Sigmoid colon (tissue), 7 donors: ENCODE measurements at places on chromosomes 7 and 10. TPM values are rescaled to one million over a fixed set of nuclear protein-coding genes. Genes with fewer than 3 reads are reported as not detected.

The DPYSL4 gene
- total RNA-seq = 0.82 TPM

The PLEKHS1 gene
- not detected for total RNA-seq

The AKR1C8 gene
- not detected for total RNA-seq

The HPSE2 gene
- total RNA-seq = 4.8 TPM

DNA sequence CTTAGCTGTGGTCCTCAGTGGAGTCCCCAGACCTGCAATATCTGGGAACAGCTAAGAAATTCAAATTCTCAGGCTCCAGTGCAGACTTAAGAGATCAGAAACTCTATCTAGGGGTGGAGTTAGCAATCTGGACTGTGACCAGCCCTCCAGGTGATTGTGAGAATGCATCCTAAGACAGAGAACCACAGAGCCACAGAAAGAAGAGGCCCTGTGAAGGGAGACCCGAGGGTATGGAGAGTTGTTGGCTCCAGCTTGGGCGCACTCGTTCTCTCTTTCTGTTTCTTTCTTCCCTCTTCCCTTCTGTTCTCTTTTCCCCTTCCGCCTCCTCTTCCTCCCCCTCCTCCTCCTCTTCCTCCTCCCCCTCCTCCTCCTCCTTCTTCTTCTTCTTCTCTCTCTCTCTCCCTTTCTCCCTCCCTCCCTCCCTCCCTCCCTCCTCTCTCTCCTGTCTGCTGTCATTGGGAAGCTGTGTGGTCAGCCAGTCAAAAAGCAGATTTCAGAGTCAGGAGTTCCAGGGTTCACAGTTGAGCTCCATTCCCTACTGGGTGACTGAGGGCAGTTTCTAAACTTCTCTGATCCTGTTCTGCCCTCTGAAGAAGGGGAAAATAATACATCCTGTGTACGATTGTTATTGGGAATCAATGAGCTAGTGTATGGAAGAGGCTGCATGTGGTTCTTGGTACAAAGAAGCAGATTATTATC is 62.1 kb upstream of the STEAP1B start:
- no peak for DNase-seq

GRCh38 chr10:65040796-65041195 is 1519.6 kb downstream of the REEP3 start:
- DNase-seq = no peak

- no peak for DNase-seq
These were observed 93.5 kb downstream of the WNT2 start for GRCh38 chr7:117229350-117229749.

- DNase-seq = peak; percentile 80
These were observed 817 bp downstream of the MLLT10 start for GRCh38 chr10:21534604-21535493.

- DNase-seq = no peak
These were observed 100.4 kb upstream of the ACBD5 start for GRCh38 chr10:27341001-27341400.

DNA sequence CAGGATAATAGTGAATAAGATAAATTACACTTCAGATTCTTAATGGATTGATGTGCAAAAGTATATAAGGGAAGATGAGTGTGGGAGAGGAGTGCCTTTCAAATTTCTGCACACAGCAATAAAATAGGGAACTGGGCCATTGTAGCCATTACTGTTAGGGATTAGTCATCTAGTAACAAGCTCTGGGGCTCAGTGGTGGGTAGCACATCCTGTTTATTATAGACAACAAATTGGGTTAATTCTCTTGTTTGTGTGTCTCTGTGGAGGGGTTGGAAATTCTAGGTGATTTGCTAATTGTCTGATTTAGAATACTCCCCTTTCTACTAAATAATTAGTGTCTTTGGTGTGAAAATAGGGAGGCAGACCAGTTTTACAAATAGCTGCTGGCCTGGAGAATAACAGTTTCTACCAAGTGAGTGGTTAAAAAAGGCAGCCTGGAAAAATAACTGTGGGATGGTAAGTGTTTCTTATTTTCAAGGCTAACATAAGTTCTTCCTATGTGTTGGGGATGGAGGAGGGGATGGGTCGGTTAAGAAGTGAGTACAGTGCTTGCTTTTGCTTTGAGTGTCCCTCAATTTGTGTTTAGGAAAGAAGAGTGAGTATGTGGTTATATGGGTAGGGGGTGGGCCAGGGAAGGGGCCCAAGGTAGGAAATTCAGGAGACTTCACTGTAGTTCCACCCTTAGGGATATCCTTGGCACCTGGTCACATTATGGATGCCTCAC is 43.3 kb upstream of the TMEM248 start:
- no peak for DNase-seq

GRCh38 chr7:157928171-157928794 is 591.5 kb downstream of the DNAJB6 start:
- no peak for DNase-seq

DNA sequence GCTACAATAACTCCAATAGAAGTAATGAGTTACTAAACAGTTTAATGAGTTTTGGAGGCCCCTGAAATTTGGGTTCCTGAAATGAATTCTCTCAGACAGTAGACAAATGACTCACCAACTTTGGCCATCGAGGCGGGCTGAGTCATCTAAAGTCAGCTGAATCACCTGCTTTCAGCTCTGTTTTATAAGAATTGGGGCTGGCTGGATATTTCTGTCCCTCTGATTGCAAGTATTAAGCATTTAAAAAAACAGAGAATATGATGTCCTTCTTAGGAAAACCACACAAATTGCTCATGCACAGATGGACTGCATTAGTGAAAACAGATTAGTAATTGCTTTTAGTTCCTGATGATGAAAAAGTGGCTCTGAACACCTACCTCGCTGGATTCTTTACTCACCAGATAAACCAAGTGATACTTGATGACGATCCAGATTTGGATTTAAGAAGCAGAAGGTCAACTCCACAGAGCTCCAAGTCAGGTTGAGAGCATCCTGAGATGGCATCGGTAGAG is 59.1 kb downstream of the ZNF365 start:
- DNase-seq = peak; percentile 84

GRCh38 chr7:122983261-122983660 is 12.2 kb downstream of the TAS2R16 start:
- DNase-seq = no peak

DNA sequence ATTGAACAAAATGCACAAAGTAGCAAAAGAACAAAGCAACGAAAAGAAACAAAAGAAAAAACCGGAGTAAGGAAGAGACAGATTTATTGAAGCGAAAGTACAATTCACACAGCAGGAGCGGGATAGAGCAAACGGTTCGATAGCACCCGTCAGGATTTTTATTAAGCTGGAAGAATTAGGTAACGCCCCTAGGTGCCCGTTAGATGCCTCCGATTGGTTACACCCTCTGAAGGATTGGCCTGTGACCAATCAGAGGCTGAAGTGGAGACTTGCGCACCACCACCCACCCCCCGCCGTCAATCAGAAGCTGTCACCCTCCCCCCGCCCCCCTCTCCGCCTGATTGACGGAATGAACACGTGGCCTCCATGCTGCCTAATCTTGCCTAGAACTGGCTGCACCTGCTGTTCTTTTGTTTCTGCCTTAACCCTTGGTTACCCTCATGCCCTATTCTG is 16.8 kb downstream of the OCM2 start:
- no peak for DNase-seq

DNA sequence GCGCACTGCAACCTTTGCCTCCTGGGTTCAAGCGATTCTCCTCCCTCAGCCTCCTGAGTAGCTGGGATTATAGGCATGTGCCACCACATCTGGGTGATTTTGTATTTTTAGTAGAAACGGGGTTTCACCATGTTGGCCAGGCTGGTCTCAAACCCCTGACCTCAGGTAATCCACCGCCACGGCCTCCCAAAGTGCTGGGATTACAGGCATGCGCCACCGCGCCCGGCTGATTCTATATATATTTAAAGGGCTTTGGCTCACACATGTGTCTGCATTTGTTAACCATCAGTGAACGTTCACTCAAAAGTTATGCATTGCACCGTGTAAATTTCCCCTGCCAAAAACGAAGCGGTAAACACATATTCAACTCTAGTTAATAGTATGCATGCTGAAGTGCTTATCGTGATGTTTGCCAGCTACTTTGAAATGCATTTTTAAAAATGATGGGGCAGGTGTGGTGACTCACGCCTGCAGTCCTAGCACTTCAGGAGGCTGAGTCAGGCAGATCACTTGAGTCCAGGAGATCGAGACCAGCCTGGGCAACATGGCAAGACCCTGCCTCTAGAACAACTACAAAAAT is 17.7 kb upstream of the WIPI2 start:
- DNase-seq = no peak

DNA sequence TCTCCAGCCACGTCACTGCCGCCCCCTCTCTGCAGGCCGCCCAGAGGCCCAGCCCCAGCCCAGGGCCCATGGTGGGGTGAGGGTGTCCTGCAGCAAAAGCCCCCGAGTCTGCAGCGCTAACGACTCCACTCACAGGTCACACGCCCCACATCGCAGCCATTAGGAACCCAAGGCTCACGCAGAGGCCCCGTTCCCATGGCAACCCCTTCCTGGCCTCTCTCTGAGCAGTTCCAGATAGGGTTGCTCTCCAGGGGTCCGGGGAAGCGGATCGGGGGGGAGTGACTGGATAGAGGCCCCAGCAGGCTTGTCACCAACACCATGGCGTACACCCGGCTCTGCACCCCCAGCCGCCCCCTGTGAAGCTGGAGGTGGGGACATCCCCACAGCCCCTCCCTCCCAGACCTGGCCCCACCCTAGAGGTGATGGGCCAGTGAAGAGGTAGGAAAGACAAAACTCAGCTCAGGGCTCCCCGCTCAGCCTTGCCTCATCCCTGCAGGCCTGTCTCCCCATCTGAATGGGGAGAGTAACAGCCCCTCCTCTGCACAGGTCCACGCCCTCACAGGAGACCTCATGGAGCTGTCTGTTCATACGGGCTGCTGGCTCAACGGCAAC is 41.2 kb downstream of the TNRC18 start:
- DNase-seq = peak; percentile 79
